ENCODE measurements at places on chromosomes 3 and 15. TPM values are rescaled to one million over a fixed set of nuclear protein-coding genes. Genes with fewer than 3 reads are reported as not detected.
A peak's percentile ranks its signal among the peaks of the same experiment; 100 is the strongest.

ZBED2 gene
- not detected for polyA plus RNA-seq

DNA sequence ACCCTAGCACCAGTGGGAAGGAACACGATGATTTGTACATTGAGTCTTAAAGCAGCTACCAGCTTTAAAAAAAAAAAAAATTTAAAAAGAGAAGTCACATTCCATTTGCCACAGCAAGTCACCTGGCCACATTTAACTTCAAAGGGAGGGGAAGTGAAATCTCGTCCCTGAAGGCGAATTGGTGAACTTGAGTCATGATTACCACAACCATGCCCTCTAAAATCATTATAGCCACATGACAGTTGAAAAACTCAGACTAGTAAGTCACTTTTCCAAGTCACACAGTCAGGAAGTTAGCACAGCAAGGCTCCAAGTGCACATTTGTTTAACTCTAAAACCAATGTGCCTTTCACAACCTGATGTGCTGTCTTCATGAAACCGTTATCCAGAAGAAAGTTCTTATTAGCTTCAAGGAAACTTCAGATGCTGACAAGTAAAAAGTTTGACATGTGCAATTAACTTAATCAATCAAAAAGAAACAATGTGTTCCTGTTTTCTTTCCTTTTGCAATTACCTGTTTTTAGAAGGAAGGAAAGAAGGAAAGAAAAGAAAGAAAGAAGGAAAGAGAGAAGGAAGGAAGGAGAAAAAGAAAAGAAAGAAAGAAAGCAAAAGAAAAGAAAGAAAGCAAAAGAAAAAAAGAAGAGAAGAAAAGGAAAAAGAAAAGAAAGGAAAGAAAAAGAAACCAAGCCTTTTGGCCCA lies 8.3 kb upstream of the THSD4 start:
- no peak overlapping the region for H3K27ac ChIP-seq
- no peak for DNase-seq
- no peaks in the 10 kb centered on the region for H3K27me3 ChIP-seq
- peaks cover 30% of the 10 kb centered on the region for H3K4me1 ChIP-seq

DNA sequence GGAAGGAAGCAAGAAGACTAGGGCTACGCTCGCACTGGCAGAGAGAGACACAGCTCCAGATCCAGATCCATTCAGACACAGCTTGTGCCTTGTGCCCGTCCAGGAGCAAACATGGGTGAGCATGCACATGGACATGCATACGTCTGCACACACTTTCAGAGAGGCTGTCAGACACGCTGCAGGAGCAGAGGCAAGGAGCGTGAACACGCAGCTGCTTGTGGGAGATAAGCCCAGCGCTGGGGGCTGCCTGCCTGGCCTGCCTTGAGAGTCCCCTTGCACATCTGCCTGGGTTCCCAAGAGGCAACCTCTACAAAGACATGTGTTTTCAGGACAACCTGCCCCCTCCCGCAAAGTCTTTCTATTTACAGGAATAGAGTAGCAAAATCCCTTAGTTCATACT lies 13.6 kb upstream of the BAHD1 start:
- peaks cover 10% of the 10 kb centered on the region for H3K4me1 ChIP-seq
- H3K27ac ChIP-seq = no peak overlapping the region
- no peaks in the 10 kb centered on the region for H3K27me3 ChIP-seq

OXTR gene
- 128 TPM for polyA plus RNA-seq

- no peaks in the 10 kb centered on the region for H3K36me3 ChIP-seq
- H3K27me3 ChIP-seq = peaks cover 4% of the 10 kb centered on the region
- H3K4me3 ChIP-seq = no peak overlapping the region
- no peaks in the 10 kb centered on the region for H3K4me1 ChIP-seq
- H3K27ac ChIP-seq = no peak overlapping the region
- peak; percentile 7 for DNase-seq
Observed at GRCh38 chr3:193564012-193564411, 9.3 kb upstream of the ATP13A4 start.

NRG4 gene
- not detected for polyA plus RNA-seq

- DNase-seq = no peak
- H3K27me3 ChIP-seq = no peaks in the 10 kb centered on the region
- H3K36me3 ChIP-seq = no peaks in the 10 kb centered on the region
Observed at GRCh38 chr3:145224886-145225285, 936.1 kb downstream of the PLOD2 start.

SPINT1 gene
- polyA plus RNA-seq = 0.24 TPM

- H3K4me3 ChIP-seq = no peak overlapping the region
- DNase-seq = no peak
- no peaks in the 10 kb centered on the region for H3K36me3 ChIP-seq
- H3K27me3 ChIP-seq = no peaks in the 10 kb centered on the region
Observed at GRCh38 chr3:7332696-7333095, 471.8 kb downstream of the GRM7 start.

TMC3 gene
- polyA plus RNA-seq = not detected

GRCh38 chr3:42081838-42082473 lies 9.2 kb upstream of the TRAK1 start:
- H3K4me1 ChIP-seq = peaks cover 46% of the 10 kb centered on the region
- no peaks in the 10 kb centered on the region for H3K27me3 ChIP-seq
- H3K4me3 ChIP-seq = no peak overlapping the region
- peak overlapping the region; percentile 71 for H3K27ac ChIP-seq
- H3K36me3 ChIP-seq = no peaks in the 10 kb centered on the region

GAP43 gene
- 1.8 TPM for polyA plus RNA-seq

B3GALNT1 gene
- 7.2 TPM for polyA plus RNA-seq

- H3K27me3 ChIP-seq = no peaks in the 10 kb centered on the region
- no peak overlapping the region for H3K4me3 ChIP-seq
- DNase-seq = no peak
- peaks cover 21% of the 10 kb centered on the region for H3K36me3 ChIP-seq
- no peaks in the 10 kb centered on the region for H3K4me1 ChIP-seq
Observed at GRCh38 chr15:79322306-79322705, 11.4 kb downstream of the TMED3 start.

- H3K27me3 ChIP-seq = no peaks in the 10 kb centered on the region
- DNase-seq = no peak
Observed at GRCh38 chr3:71269906-71270305, 313.6 kb downstream of the FOXP1 start.

GRCh38 chr3:19946832-19947548 lies at the start of gene RAB5A:
Gene RAB5A (plus strand): TSS chr3:19947097. CDS start chr3:19950899, 3,802 bp downstream.
- peak within 1 kb of the TSS; percentile 91 for H3K27ac ChIP-seq
- peak; percentile 99 for DNase-seq
- peaks cover 30% of the 10 kb centered on the region for H3K4me1 ChIP-seq
- 0 out of 2 replicates have a peak, but pooled peaks cover 1% of the 10 kb centered on the region for H3K36me3 ChIP-seq
- H3K4me3 ChIP-seq = peak within 1 kb of the TSS; percentile 85
- H3K27me3 ChIP-seq = no peaks in the 10 kb centered on the region

MINAR1 gene
- polyA plus RNA-seq = 0.28 TPM

- peaks cover 20% of the 10 kb centered on the region for H3K4me1 ChIP-seq
- DNase-seq = no peak
- H3K27ac ChIP-seq = no peak overlapping the region
- H3K36me3 ChIP-seq = no peaks in the 10 kb centered on the region
- no peaks in the 10 kb centered on the region for H3K27me3 ChIP-seq
Observed at GRCh38 chr3:14988988-14989394, 41.6 kb downstream of the NR2C2 start.

- H3K36me3 ChIP-seq = no peaks in the 10 kb centered on the region
- no peak overlapping the region for H3K27ac ChIP-seq
- no peaks in the 10 kb centered on the region for H3K27me3 ChIP-seq
- DNase-seq = no peak
- no peak overlapping the region for H3K4me3 ChIP-seq
Observed at GRCh38 chr3:160601288-160601687, 35.9 kb upstream of the KPNA4 start.

GRCh38 chr15:65947041-65947440 lies 77.8 kb downstream of the RAB11A start:
- no peak overlapping the region for H3K27ac ChIP-seq
- H3K27me3 ChIP-seq = peaks cover 13% of the 10 kb centered on the region
- H3K4me1 ChIP-seq = 0 out of 2 replicates have a peak, but pooled peaks cover 5% of the 10 kb centered on the region
- H3K36me3 ChIP-seq = no peaks in the 10 kb centered on the region

DNA sequence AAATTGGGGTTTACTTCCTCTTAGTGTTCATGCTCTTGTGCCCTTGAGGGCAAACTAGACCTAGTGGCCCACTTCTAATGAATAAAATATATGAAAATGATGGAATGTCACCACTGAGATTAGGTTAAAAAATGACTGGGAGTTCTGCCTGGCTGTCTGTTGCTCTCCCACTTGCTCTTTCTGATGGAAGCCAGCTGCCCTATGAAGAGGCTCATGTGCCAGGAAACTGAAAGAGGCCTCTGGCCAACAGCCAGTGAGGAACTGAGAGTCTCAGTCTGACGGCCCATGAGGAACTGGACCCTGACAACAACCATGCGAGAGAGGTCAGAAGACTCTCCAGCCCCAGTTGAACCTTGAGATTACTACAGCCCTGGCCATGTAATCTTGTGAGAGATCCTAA lies 107.1 kb upstream of the FHIT start:
- H3K27me3 ChIP-seq = no peaks in the 10 kb centered on the region
- no peaks in the 10 kb centered on the region for H3K4me1 ChIP-seq
- no peaks in the 10 kb centered on the region for H3K36me3 ChIP-seq
- H3K4me3 ChIP-seq = no peak overlapping the region
- DNase-seq = no peak
- no peak overlapping the region for H3K27ac ChIP-seq

- H3K4me3 ChIP-seq = no peak overlapping the region
- H3K4me1 ChIP-seq = peaks cover 8% of the 10 kb centered on the region
- DNase-seq = no peak
- no peaks in the 10 kb centered on the region for H3K27me3 ChIP-seq
- H3K36me3 ChIP-seq = no peaks in the 10 kb centered on the region
Observed at GRCh38 chr3:106588739-106589138, 719.9 kb upstream of the CBLB start.

AHSG gene
- polyA plus RNA-seq = not detected

- H3K36me3 ChIP-seq = no peaks in the 10 kb centered on the region
- DNase-seq = no peak
- peaks cover 29% of the 10 kb centered on the region for H3K27me3 ChIP-seq
Observed at GRCh38 chr15:73888224-73889041, 15.1 kb downstream of the TBC1D21 start.

ADAMTSL3 gene
- polyA plus RNA-seq = not detected

GRCh38 chr3:184679056-184679816 lies 32.6 kb downstream of the MAGEF1 start:
- no peak overlapping the region for H3K27ac ChIP-seq
- no peaks in the 10 kb centered on the region for H3K36me3 ChIP-seq
- no peak overlapping the region for H3K4me3 ChIP-seq

LRTM1 gene
- polyA plus RNA-seq = not detected

PIGBOS1 gene
- polyA plus RNA-seq = 14.5 TPM

CALML4 gene
- polyA plus RNA-seq = 0.54 TPM

GOLGB1 gene
- polyA plus RNA-seq = 54.3 TPM

- H3K36me3 ChIP-seq = no peaks in the 10 kb centered on the region
- no peak overlapping the region for H3K27ac ChIP-seq
- H3K4me3 ChIP-seq = no peak overlapping the region
- DNase-seq = no peak
- H3K27me3 ChIP-seq = no peaks in the 10 kb centered on the region
- H3K4me1 ChIP-seq = peaks cover 17% of the 10 kb centered on the region
Observed at GRCh38 chr15:34733621-34734020, 21.2 kb downstream of the GJD2 start.

- no peaks in the 10 kb centered on the region for H3K36me3 ChIP-seq
- no peaks in the 10 kb centered on the region for H3K27me3 ChIP-seq
- no peaks in the 10 kb centered on the region for H3K4me1 ChIP-seq
- H3K4me3 ChIP-seq = no peak overlapping the region
Observed at GRCh38 chr3:118199044-118199443, 835.6 kb downstream of the IGSF11 start.

CFAP92 gene
- not detected for polyA plus RNA-seq

DNA sequence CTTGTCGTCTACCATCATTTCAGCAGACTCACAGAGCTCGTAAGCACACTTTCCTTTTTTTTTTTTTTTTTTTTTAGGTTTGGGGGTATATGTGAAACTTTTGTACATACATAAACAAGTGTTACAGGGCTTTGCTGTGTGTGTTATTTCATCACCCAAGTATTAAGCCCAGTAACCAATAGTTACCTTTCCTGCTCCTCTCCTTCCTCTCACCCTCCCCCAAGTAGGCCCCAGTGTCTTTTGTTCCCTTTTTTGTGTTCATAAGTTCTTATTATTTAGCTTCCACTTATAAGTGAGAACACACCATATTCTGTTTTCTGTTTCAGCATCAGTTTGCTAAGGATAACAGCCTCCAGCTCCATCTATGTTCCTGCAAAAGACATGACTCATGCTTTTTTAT lies 746.8 kb downstream of the GRM7 start:
- H3K36me3 ChIP-seq = no peaks in the 10 kb centered on the region
- no peaks in the 10 kb centered on the region for H3K27me3 ChIP-seq
- no peaks in the 10 kb centered on the region for H3K4me1 ChIP-seq
- DNase-seq = no peak

DNA sequence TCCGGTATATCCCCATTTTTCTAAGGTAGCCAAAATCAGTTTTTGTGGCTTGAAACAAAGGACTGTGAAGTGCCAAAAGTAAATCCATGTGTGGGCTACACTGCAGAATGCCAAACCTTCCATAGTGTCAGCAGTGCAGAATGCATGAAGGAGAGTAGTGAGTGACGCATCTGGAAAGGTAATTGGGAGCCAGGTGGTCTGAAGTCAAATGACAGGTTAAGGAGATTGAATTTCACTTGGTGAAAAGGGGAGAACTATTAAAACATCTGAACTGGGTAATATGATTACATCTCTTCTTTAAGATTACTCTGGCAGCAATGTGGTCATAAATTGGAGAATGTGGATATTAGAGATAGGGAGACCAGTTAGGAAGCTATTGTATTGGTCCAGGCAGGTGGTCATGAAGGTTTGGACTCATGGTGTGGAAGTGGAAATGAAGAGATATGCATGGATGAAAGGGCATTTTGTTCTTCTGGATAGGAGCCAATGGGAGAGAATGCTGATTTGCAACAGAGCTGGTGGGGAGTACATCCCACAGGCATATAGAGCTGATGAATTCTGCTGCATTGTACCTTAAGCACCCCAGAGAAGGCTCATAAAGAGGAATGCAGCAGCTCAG lies 118.2 kb downstream of the ECT2 start:
- H3K4me1 ChIP-seq = no peaks in the 10 kb centered on the region
- H3K4me3 ChIP-seq = no peak overlapping the region
- no peaks in the 10 kb centered on the region for H3K36me3 ChIP-seq
- peaks cover 44% of the 10 kb centered on the region for H3K27me3 ChIP-seq

KLHL40 gene
- not detected for polyA plus RNA-seq

DNA sequence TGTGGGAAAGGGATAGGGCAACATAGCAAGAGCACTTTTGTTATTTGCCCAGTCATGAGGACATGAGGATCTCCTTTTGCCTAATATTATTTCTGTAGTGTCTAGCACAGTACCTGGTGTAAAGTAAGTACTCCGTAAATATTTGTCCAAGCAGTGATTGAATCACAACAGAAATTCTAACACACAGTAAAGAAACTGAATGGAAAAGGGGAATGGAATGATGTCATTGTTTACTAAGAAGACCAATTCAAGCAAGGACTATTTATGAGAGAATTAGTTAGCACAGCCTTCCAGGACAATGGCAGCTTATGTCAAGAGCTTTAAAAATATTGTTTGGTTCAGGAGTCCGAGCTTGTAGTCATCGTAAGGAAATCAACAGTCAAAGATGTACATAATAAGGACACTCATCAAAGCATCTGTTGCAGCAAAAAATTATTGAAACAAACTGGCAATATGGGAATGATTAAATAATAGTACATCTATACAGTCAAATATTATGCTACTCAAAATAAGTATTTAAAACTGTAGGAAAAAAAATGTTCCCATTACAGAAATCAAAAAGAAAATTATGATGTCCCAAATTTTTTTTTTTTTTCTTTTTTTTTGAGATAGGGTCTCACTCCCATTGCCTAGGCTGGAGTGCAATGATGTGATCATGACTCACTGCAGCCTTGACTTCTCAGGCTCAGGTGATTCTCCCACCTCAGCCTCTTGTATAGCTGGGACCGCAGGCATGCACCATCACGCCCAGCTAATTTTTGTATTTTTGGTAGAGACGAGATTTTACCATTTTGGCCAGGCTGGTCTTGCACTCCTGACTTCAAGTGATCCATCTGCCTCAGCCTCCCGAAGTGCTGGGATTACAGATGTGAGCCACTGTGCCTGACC lies 17.9 kb downstream of the CAPN7 start:
- H3K27me3 ChIP-seq = no peaks in the 10 kb centered on the region
- DNase-seq = no peak
- no peaks in the 10 kb centered on the region for H3K4me1 ChIP-seq

Measured in GM23248 (cell line).